ENCODE measurements at places on chromosomes 13 and 19.

DNA sequence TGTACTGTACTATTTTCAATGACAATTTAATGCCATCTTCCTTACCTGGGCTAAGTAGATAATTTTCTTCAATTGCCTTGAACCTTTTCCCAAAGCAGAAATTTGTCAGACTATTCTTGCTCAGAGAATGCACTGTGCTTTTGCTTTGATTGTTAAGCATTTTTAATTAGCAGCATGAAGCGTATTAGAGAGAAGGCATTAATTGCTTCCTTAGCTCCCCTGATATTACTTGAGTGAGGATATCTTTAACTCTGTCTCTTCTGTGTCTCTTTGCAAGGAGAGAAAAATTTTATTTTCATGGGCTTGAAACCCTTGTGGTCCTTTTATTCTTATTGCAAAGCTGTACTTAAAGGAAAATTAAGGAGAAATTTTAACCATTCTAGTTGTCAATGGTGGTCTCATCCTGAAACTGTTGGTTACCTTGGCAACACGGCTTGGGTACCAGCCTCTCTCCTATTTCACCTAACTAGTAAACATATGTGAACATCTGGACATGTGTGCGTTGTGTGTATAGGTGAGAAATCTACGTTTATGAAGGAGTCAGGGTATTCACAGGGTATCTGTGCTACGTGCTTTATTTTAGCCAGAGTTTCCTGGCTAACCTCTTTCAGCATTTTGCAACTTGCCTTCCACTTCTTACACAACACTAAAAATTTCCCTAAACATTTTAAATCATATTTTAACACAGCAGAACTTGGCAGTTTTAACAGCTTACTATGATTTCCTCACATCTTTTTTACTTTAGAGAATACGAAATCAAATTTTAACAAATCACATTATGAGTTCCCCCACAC, 225.5 kb downstream of the KLF5 start:
- no peak for DNase-seq

GRCh38 chr13:47673009-47673850, 327.8 kb downstream of the SUCLA2 start:
- DNase-seq: no peak

DNA sequence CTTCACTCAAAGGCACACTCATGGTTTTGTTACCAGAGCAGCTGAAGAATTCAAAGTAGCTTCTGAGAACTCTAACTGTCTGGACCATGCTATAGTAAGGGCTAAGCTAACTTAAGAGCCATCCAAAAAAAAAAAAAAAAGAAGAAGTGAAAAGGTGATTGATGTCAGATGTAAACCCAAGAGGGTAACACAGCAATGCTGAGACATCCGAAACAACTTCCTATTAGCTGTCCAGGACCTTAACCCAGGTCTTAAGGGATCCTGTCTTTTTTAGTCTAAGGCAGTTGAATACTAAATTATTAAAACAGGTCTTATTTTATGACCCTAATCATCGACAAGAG, 11.2 kb upstream of the RAB20 start:
- DNase-seq: no peak

DNA sequence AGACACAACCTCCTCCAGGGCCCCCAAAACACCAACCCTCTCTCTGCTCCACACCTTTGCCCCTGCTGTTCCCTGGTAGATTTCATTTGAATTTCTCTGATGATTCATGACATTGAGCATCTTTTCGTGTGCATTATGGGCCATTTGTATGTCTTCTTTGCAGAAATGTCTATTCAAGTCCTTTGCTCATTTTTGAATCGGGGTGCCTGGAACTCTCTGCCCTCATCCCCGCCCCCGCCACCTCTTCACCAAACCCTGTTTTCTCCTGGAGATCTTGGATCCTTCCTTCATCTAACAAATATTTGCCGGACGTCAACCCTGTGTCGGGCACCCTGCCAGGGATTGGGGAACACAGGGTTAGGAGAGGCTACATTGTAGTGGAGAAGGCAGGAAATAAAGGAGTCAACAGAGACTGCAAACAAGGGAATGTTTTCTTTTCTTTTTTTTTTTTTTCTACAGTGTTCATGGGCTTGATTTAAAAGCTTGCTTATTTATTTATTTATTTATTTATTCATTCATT, 25.5 kb upstream of the SLC1A5 start:
- no peak for DNase-seq
